ENCODE measurements at places on chromosomes 3 and 15. TPM values are rescaled to one million over a fixed set of nuclear protein-coding genes. Genes with fewer than 3 reads are reported as not detected.
A peak's percentile ranks its signal among the peaks of the same experiment; 100 is the strongest.

APH1B gene
- total RNA-seq, result 17.7 TPM

DNA sequence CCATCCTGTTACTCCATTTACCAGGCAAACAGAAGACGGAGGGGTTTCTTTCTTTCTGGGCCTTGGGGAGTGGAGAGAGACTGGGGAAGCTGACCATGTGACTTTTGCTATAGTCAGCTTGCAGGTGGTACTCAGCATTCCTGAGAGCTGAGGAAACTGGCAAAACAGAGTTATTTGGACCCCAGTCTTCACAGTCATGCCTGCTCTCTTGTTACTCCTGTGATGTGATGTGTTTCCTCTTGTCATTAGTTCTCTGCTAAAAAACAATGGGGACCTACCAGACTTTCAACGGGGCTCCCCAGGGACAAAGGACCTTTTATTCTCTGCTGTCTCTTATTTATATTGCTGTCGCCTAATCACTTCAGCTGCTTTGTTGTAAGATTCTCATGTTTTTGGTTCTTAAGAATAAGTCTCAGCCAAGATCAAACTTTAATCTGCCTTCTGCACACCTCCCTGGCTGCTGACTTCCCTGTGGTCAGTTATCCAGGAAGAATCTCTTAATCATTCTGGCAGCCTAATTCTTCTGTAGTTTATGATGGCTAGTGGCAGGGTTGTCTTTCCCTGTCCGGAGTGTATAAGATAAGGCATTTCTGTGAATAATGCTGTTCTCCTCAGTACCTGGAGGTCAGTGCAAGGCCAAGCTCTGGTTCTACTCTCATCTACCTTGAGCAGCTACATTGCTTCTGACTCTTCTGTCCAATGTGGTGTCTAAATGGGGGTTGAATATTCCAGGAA lies 8.8 kb downstream of the STARD9 start:
- no peak for DNase-seq

DNA sequence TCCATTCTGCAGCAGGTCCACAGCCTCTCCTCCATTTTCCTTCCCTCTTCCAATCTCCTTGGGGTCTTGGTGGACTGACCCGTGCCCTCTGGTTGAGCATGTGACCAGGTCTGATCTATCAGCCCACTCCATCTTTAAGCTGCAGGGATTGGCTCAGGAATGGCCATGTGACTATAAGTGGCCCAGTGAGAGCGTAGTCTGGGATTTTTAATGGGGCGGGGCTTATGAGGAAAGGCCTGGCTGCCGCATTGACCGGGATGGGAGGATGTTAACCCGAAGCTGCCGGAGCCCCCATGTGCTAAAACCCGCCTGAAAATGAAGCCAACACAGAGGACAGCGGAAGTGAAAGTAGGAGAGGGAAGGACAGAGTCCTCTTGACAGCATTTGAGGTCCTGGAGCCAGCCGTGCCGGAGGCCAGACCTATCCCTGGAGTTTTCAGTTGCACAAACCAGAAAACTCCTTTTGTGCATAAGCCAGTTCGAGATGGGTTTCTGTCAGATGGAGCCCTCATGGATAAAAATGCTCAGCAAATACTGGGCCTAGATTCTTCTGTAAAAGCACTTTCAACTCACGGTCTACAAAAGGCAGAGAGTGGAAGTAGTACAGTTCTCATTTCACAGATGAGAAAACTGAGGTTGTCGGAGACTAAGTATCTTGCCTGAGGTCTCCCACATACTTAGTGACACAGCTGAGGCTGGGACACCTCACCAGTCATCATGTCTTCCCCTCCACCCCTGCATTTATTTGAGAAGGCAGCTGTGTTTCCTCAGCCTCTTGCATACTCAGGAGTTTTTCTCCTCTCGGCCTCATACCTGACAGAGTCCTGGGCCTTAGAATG lies 61.9 kb downstream of the ATP2B2 start:
- no peak for DNase-seq

DNA sequence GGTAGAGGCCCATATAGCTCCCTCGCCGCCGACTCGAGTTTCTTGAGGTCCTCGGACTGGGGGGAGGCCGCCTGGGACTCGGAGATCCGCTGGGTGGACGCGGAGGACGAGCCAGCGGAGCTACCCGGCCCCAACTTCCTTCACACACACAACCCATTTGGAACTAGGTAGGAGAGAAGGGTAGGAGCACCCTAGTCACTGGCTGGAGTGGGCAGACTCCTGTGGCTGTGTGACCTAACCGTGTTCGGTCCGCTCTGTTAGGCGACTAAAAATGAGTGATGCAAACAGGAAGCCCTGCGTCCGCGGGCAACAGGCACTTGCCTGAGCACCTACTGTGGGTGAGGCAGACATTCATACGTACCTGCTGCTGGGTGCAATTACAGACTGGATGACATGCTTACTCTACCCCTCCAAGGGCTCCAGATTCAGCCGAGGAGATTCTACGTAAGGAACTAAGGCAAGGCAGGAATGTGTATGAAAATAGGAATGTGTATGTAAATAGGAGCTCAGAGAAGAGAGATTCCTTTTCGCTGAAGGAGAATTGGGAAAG lies 4.6 kb upstream of the SIN3A start:
- DNase-seq, result peak; percentile 84

- DNase-seq, result no peak
Measured at GRCh38 chr15:52709187-52709981, 30.2 kb upstream of the ATOSA start.

DNA sequence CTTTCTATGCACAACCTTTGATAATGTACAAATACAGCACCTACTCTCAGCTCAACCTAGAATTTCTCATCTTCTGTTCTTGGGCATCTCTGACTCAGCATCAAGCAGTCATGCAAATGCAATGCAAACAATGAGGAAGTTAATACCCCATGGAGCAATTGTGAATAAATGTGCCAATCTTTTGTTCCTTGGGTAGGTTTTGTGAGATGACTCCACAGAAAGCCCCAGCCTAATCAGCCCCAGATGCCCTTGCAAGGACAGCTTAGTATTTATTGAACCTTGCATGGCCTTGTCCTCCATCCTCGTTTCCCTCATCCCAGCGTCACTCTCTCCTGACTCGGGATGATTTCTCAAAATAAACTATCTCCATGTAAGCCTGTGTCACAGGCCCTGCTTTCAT lies 494.7 kb upstream of the NECTIN3 start:
- peak; percentile 59 for DNase-seq

C15orf62 gene
- total RNA-seq, result under 0.01 TPM

- DNase-seq, result peak; percentile 93
Measured at GRCh38 chr3:13480340-13481318, 523 bp downstream of the HDAC11 start.

DNA sequence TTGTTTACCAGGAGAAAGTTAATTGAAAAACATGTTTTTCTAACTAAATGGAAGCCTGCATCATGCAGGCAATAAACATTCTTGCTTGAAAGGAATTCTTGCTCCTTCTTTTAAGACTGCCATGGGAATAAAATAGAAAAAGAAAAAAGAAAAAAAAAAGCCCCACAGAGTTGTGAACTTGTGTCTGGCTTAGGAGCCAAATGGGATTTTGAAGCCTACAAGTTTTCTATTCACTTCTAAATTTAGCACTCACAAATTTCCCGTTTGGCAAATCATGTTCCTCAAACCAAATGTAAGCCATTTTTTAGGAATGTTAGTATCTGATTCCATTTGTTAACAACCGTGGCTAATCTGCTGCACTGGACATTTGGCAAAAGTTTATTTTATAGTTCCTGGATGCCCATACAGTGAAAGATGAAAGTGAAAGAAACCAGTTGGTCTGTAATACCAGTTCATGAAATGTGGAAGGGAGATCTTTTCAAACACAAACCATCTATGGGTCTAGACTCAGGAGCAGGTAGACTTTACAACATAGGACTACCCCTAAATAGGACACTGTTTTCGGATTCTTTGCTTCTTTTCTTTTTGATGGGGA lies 133.8 kb upstream of the GMNC start:
- no peak for DNase-seq

DNA sequence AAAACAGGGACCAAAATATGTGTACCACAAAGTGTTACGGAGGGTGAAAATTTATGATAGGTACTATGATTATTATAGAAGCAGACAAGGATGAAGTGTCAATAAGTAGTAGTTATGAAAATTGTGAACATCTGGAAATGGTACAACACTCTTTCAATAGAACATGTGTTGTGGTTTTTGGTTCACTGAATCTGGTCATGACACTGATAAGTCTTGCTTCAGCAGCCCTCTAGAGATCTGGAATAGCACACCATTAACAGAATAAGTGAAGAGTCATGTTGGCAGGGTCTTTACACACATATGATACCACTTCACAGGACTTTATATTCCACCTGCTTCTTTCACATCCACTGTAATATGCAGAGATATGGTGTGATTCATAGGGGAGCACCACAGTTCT lies 985.2 kb upstream of the SEMA6D start:
- no peak for DNase-seq

CCR2 gene
- not detected for total RNA-seq

- no peak for DNase-seq
Measured at GRCh38 chr3:72633121-72633520, 215.1 kb downstream of the SHQ1 start.

DNA sequence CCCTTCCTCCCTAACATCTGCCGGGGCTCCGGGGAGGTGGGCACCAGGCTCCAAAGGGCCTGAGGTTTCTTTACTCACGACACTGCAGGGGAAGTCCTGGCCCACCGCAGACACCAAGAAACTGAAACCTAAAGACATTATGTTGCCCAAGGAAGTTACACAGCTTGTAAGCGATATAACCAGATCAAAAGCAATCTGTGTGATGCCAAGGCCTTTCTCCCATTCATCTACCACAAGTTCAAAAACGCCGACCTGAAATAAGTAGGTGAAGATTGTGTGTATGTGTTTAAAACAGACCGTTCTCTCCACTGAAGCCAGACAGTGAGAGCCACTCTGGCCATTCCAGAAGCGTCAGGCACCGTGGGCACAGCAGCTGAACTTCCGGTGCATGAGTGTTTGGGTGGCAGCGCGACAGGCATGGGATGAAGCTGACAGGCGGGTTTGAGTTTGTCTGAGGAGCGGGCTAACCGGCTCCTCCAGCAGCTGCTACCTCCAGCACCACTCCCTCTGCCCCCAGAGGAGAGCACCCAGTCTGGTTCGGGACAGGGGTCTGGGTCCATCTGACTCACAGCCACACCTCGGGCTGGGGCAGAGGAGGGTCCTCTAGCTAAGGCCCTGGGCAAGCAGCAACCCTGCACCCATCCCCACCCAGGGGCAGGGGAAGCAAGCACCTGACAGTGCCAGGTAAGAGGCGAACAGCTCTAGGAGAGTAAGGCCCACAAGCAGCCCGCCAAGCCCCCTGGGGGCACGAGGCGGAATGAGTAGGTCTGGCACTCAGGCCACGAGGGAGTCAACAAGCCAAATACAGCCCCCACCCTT lies 1.3 kb downstream of the TNK2 start:
- DNase-seq, result peak; percentile 85

GRCh38 chr15:64895285-64896065 lies 16.2 kb upstream of the ANKDD1A start:
- DNase-seq, result no peak

PTX3 gene
- total RNA-seq, result 537 TPM

DNA sequence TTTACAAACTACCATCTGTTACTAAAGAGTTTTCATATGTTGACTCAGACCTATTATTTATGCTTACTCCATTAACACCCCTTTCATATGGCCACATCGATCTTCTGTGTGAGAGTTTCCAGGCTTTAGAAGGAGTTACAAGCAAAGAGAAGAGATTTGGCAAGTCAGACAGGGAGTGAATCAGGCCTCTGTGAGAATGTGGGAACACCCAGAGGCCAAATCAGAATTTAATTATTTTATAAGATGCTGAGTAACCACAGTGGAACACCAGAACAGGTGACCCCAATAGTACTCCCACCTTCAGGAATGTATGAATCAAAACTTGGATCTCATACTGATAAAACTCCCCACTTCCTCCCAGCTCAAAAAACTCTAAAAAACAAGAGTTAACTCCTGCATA lies 42.0 kb downstream of the IFT57 start:
- no peak for DNase-seq

GRCh38 chr3:158672215-158673176 lies at the start of gene LXN:
Gene LXN (minus strand): TSS chr3:158672648. CDS start chr3:158672478, 170 bp downstream.
- peak; percentile 87 for DNase-seq

- no peak for DNase-seq
Measured at GRCh38 chr15:56890038-56890437, 28.4 kb upstream of the TCF12 start.

DNA sequence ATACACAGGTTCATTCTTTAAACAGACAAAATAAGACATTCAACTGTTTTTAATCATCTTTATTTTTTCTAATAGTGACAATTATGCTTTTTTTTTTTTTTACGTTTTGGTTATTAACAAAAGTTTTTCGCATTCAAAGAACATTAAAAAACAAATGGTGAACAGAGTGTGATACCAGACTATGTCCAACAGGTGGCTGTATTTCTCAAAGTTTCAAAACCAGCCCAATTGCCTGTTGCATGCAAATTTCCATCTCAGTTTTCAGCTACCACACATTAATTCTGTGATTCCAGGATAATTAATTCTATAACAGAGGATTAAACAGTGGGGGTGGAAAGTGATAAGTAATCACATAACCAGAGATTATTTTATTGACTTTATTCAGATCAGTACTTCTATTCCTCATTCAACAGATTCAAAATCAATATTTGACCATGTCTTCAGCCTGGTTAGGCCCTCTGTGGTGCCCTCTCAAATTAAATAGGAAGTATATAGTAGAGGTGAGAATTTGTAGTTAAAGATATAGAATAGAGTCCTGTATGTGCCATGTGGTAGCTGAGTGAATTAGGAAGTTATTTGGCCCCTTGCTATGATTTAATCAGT lies 122.2 kb upstream of the DCBLD2 start:
- peak; percentile 5 for DNase-seq

GRCh38 chr3:42518800-42519567 lies 16.5 kb downstream of the VIPR1 start:
- DNase-seq, result no peak

DNA sequence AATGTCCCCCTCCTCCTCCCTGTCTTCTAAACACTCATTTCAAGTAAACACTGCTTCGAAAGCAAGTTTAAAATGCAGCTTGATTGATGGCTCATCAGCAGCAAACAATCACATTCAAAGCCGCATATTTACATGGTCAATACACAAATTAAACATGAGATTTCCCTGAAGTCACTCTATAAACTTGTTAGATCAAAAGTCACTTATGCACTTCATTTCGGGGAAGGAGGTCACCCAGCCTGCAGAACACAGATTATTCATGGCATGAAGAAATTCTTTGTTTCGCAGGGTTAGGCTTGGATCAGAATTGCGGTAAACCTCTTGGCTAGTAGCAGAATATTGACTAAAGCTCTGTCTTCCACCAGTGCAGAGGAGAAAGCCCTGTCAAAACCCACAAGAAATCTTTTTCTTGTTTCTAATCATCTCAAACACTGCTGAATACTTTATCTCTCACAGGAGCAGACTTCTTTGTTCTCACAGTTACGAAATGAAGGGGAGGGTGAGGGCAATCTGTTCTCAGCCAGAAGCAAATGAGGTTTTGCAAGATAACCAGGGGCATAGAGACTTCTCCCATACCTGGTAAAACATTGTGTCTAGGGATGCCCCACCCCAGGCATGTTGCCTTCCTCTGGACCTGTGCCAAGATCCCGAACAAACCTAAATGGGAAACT lies 133.3 kb upstream of the CHL1 start:
- no peak for DNase-seq

All from osteoblast (primary cell).